ENCODE measurements at places on chromosomes 6 and 20.

DNA sequence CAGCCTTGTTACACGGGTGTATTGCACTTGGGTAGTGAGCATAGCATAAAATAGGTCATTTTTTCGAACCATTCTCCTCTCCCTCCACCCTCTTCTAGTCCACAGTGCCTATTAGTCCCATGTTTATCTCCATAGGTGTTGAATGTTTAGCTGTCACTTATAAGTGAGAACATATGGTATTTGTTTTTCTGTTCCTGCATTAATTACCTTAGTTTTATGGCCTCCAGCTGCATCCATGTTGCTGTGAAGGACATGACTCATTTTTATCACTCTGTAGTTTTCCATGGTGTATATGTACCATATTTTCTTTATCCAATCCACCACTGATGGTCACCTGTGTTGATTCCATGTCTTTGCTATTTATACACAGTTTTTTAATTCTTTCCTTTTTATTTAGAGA, 889.5 kb downstream of the EYS start:
- DNase-seq, result no peak

- peak; percentile 73 for DNase-seq
These were observed 924 bp downstream of the FAM162B start for GRCh38 chr6:116764629-116764960.

- no peak for DNase-seq
These were observed 55.7 kb downstream of the TXLNB start for GRCh38 chr6:139236105-139236504.

DNA sequence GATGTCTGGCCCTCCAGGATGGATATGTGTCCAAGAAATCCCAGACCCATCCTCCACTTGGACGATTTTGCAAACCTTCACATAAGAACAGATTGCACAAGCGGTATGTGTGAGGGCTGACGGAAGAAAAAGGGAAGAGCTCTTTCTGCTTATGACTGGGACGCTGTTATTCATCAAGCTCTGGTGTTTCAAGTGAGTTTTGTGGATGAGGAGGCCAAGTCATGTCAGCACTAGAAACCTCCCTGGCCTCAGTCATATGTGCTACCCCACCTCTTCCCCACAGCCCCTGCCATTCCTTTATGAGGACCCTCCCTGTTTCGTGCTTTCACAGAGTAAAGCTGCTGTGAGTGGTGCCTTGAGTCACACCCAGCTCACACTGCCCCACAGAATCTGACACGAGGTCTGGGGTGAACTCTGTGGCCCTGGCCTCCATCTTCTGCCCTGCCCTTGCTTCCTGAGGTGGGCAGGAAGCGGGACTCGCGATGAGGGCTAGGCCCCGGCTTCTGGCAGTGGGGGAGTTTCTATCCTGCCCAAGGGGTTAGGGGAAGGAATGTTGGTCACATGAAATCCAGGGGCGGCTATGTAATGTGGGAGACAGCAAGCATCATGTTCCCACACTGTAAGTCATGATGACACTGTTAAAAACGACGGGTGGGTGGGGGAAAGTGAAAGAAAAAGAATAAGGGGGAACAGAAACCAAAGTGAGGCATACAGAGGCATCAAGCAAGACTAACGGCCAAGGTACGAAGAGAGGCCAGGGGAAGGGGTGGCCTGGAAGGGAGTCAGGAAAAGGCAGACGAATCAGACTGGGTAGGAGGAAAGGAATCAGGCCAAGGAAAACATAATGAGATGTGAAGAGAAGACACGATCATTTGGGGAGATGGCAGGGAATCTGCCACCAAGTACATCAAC, 78.1 kb downstream of the PRDM1 start:
- no peak for DNase-seq

DNA sequence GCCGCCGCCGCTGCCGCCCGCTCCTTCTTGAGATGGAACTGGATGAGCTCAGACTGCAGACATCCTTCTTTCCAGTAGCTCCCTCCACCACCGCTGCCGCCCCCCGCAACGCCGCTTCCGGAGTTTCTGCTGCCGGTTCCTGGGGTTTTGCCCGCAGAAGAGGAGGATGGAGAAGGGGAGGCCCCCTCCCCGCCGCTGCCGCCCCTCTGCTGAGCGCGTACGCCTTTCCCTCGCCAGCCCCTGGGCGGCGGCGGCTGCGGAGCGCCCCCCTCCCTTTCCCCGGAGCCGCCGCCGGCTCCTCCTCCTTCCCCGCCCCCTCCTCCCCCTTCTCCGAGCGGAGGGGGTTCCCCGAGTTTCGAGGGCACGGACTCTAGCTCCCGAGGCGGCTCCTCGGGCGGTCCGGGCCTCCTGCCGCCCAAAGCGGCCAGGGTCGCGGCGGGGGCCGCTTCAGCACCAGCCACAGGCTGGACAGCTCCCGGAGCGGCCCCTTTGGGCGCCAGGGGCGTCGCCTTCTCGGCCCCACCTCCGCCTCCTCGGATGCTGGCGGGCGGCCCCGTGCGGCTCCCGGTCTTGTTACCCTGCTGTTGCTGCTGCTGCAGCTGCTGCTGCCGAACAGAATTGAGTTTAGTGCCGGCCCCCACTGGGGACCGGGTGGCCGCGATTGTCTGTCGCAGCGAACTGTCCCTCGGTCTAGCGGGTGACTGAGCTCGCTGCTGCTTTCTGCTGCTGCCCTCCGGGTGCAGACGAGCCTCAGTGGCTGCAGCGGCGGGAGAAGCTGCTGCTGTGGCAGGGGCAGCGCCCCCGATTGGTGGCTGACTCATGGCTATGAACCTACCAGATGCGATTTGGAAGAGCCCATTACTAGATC, 3.1 kb downstream of the MTCL3 start:
- peak; percentile 65 for DNase-seq

DNA sequence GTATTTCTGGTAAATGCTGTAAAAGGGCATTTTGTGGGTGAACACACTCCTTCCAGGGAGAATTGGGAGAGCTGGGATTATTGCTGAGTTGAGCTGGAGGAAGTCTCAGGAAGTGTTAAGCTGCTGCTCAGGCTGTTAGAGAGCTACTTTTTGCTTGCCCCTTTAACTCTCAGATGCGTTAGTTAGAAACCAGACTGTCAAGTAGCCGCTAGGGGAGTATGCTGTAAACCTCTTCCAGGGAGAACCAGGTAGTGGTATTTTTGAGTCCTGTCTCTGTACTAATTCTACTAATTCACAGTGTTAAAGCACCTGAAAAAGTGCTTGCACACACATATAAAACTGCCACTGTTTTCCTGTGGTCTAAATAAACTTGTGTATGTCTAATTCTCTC, 6.6 kb upstream of the GFRAL start:
- no peak for DNase-seq

DNA sequence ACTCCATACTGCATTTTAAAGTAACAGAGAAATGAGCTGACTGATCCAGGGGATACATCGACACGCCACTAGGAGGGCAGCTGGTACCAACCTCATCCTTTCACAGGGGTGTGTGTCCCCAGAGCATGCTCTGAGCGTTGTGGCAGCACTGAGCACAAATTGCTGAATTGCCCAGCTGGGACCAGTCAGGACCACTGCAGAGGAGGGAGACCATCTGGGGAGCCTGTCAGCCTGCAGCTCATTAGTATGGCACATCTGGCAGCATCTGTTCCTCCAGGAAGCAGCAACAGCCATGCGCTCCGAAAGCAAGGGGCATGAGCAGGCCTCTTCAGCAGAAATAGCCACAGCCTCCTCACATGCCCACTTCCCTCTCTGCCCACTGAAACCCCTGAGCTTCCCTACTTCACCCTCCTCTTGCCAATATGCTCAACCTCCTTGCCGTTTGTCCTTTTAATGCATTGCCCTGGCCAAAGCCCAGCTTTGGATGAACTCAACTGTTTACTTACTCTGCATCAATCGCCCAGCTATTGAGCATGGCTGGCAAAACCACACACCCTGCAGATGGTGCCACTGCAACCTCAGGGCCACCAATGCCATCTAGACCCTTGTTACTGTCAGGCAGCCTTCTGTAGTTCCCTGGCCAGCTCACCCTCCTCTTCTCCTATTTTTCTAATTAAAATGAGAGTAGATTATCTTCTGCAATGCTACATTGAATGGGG, 77.6 kb upstream of the NEDD9 start:
- no peak for DNase-seq

GRCh38 chr6:72939004-72939403, 286.3 kb downstream of the KHDC1L start:
- no peak for DNase-seq

GRCh38 chr6:5087389-5087788, 2.2 kb downstream of the PPP1R3G start:
- peak; percentile 88 for DNase-seq

DNA sequence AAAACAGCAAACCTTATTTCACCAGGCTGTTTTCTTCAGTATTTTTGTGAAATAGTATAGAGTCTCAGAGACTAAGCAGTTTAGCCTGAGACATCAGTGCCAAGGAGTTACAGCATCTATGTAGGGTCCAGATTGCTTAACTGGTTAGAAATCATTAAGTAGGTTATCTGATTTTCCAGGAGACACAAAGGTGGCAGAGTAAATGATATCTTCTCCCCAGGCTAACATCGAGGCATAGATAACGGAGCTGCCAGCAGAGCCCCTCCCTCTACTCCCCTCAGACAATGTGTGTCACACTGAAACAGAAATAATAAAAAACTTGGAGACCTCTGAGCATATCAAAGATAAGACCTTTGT, 473.0 kb upstream of the CITED2 start:
- DNase-seq, result no peak

DNA sequence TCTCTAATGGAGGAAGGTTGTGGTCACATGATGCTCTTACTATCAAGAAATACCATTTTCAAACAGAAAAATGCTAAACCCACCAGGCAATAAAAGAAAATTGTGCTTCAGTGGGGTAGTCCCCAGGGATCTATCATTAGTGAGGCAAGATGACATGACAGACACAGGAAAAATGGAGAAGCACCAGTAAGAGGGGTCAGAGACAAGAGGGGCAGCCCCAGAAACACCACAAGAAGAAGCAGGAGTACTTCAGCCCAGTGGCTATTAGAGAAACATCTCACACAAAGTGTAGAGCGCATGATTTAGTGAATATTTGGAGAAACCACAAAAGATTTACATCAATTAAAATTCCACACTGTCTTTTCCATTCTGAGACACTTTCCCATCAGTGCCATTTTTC, 10.2 kb upstream of the TMEM200A start:
- no peak for DNase-seq

DNA sequence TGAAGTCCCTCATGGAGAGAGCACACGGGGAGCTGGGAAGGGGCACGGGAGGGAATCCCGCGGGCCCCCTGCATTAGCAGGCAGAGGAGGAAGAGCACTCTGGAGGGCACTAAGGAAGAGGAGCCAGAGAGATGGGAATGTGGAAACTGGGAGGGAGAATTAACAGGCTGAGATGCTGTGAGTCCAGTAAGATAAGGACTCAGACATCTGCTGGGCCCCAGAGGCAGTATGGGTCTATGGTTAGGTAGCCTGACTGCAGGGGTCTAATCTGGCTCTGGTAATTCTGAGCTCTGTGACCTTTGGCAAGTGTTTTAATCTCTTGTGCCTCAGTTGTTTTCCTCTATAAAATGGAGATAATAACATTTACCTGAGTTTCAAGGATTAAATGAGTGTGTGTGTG, 15.7 kb upstream of the SRSF3 start:
- no peak for DNase-seq

DNA sequence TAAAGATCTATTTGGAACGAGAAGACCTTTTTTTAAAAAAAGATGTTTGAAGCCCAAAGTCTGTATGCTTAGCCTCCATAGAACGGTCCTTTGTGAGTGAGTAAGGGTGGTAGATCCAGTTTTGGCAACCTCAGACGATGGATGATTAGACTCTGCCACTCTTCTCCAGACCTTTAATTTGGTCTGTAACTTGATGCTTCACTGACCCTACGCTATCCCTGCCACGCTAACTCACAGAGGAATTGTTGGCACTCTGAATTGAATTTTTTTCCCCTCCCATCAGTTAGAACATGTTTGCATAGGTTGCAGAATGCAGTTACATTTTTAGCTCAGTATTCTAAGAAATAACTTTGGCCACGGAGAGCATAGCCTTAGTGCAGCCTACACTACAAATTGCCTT, 15.8 kb upstream of the DEK start:
- no peak for DNase-seq

DNA sequence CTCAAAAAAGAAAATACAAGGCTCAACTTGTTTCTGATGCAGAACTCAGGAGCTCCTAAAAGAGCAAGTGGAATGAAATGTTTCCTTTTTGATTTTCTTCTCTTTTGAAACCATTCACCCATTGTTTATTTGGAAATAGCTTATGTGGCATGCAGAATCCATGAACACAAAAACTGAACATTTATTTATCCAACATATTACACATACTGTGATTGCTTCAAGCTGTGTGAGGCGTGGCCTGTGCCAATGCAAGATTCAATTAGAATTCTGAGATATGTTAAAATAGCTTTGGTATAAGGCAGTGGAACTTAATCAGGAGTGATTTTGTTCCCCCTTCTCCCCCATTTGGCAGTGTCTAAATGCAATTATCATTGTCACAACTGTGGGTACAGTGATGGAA, 45.9 kb upstream of the CARMIL1 start:
- no peak for DNase-seq

DNA sequence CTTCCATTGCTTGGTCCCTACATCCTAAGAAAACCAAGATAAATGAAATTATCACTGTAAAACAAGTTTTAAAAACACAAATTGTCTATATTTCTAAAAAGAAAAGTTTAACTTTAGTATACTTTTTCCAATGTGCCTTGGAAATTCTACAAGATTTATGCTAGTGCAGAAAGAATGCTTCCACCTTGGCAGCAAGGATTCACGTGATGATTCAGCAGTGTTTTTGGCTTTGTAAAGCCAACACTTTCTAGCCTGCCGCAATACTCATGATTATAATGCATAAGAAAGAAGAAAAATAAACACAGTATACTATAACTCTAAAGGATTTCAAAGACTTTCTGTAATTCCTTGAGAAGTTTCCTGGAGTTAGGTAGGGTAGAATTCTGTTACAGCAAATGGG, 442.7 kb downstream of the TENT5A start:
- no peak for DNase-seq

DNA sequence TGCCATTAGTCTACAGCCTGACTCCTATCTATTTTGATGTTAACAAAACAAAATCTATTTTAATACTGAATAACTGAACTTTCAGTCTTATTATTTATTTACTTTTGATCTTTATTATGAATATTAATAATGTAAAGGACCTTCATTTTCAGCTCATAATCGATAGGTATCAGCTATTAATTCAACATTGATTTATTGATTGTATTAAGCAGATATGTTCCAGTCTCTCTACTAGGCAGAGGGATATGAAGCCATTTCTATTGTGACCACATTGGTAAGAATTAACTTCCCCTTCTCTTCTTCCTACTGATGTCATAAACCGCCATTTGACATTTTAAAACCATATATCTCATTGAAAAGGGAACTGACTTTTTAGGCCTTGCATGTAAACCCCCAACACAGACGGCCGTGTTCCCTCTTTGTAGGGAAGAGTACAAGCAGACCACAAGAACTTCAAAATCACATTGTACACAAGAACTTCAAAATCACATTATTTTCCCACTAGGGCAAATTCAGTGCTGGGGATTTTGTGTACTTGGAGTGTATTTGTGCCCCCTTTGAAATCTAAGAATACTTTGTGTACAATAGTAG, 69.5 kb upstream of the FABP7 start:
- DNase-seq, result no peak
